ENCODE measurements at places on chromosomes 3 and 15.

DNA sequence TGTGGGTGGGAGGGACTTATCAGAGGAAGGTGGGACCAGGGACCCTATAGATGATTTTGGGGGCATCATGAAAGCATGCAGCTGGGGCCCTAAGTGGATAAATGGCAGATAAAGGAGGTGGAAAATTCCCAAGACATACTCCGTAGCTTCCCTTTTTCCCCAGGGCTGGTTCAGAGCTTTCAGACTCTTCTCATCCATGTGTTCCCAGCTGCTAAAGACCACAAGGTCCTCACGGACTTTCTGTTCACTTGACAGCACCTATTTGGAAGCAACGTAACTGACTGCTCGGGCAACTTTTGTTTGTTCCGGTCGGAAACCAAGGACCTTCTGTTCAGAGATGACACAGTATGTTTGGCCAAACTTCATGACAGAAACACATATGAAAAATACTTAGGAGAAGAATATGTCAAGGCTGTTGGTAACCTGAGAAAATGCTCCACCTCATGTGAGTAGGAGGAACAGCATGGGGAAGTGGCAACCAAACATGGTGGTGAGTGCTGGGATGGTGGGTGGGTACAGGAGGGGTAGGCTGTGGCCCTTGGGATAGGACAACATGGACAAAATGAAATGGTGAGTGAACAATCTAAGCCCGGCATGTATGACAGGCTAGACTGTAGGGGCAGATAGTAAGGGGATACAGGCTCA, 28.7 kb upstream of the SRPRB start:
- no peak for DNase-seq

DNA sequence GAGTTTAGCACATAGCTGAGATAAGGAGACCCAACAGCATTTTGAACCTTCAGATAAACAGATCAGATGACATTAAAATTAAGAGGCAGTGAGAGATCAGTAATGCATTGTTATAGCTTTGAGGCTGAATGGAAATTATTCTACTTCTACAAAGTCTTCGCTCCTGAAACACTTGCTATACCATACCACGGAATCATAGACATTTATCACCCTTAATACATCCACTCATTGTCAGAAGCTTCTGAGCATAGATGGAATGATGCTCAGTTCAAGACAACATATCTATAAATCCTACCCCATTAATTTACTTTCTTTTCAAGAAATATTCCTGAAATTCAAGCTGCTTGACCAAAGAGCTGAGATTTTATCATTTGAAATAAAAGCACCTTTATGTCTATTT, 266.7 kb downstream of the C3orf38 start:
- no peak for DNase-seq

- no peak for DNase-seq
Measured at GRCh38 chr15:62026487-62027262, 33.6 kb downstream of the VPS13C start.

DNA sequence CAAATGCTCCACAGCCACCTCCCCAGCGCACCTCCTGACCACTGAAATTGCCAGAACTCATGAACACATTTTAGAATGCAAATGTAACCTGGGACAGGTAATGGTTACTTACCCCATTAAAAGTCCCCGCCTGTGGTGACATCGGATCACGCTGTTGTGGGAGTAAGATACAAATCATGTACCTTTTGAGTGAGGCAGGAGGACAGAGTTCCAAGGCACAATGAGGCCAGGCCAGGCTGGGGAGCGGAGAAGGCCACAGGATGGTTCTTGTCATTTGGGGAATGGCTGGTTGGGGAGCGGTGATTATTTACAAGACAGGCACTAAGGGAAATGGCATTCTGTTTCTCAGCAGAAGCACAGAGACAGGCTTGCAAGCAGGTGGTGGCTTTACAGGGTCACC, 490.0 kb downstream of the EDEM1 start:
- DNase-seq: no peak

DNA sequence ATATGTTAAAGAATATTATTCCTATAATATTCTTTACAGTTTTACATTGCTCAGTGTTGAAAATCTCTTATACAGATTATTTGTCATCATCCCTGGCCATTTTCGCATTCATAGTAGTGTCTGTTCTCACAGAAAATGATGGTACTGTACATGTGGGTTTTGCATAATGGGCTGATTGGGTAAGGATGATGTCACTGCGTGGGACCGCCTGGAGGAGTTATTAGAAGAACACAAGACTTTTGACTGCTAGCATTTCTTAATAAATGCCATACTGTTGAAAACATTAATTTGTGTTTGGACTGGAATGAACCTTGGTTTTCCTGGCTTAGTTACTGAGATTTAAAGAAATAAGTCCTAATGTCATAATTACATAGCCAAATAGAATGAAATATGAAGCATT, 20.3 kb downstream of the LRCH3 start:
- no peak for DNase-seq

- DNase-seq: no peak
Measured at GRCh38 chr3:34263101-34263621, 464.7 kb downstream of the PDCD6IP start.

DNA sequence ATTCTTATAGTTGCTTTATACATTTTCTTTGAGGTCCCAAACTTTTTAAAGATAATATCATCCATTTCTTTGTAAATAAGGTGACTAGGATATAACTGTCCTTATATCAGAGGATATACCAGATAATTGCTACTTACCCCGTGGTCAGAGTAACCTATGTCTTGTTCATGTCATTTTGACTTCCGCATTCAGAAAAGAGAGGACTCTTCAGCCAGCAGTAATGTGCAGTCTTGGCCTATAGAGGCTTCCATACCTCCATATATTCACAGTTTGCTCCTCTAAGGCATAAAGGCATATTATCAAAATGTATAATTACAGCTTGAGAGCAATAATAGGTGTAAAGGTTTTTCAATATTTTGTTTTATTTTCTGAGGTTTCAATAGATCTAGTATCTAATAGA, 38.5 kb downstream of the EPHA6 start:
- DNase-seq: no peak

GRCh38 chr3:167929968-167930367, 165.8 kb downstream of the GOLIM4 start:
- DNase-seq: no peak

- no peak for DNase-seq
Measured at GRCh38 chr3:195763076-195763830, 42.5 kb downstream of the MUC20 start.

GRCh38 chr15:69170597-69170996, 10.2 kb downstream of the GLCE start:
- no peak for DNase-seq

GRCh38 chr3:111668888-111669488, 73.8 kb upstream of the ZBED2 start:
- DNase-seq: no peak

DNA sequence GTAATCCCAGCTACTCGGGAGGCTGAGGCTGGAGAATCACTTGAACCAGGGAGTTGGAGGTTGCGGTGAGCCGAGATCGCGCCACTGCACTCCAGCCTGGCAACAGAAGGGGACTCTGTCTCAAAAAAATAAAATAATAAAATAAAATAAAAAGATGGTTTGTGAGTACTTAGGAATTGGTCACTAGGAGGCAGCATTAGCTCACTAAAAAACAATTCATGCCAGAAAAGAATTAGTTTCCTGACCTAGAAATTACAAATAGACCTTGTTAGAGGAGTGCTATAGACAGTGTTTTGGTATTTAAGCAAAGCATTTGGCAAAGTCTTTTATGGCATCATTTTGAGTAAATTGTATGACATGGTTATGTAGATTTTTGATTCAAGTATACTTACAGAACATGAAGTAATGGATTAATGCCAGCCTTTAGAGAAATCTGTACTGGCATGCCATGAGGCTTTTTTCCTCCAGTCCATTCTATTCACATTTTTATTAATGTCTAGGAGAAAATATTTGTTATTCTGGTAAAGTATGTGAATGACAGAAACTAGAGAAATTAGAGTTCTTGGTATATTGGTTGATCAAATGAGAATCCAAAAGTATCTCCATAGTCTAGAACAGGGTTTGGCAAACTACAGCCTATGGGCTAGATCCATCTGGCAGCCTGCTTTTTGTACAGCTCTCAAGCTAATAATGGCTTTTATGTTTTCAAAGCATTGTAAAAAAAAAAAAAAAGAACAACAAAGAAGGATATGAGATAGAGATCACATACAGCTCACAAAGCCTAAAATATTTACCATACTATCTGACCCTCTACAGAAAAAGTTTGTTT, 81.6 kb downstream of the LRRC49 start:
- peak; percentile 3 for DNase-seq

- no peak for DNase-seq
Measured at GRCh38 chr3:151133917-151134450, 48.5 kb downstream of the MED12L start.

DNA sequence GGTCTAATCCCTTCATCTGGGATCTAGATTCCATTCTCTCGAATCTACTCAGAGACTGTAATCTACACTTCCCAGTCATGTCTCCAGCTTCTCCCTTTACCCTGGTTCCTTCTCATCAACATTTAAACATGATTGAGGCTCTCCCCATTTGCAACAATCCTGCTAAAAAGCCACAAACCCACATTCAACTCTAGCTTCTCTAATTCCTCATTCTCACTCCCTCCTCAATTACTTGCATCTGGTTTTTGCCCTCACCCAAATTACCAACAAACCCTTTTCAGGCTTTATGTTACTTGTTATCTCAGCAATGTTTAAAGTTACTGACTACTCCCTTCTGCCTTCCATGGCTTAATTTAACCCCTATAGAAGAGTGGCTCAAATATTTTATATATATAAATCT, 11.5 kb downstream of the ETFA start:
- DNase-seq: no peak

GRCh38 chr3:28267984-28268849, 26.8 kb downstream of the CMC1 start:
- DNase-seq: no peak

GRCh38 chr3:60417576-60417975, 833.7 kb downstream of the FHIT start:
- no peak for DNase-seq

DNA sequence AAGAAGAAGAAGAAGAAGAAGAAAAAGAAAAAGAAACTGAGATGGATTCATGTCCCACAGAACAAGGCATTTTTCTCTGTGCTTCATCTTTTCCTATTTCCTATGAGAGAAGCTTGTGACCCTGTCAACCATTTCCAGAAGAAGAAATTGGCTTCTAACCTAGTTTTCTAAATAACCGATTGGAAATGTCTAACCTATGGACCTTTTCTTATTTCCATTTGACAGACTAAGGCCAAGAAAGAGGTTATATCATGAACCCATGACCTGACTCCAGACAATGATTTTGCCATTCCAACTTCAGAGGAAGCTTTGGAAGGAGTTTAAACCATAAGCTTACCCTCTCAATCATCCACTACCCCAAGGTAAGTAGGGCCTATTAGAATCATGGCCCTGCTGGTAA, 16.3 kb upstream of the CSRNP1 start:
- no peak for DNase-seq

DNA sequence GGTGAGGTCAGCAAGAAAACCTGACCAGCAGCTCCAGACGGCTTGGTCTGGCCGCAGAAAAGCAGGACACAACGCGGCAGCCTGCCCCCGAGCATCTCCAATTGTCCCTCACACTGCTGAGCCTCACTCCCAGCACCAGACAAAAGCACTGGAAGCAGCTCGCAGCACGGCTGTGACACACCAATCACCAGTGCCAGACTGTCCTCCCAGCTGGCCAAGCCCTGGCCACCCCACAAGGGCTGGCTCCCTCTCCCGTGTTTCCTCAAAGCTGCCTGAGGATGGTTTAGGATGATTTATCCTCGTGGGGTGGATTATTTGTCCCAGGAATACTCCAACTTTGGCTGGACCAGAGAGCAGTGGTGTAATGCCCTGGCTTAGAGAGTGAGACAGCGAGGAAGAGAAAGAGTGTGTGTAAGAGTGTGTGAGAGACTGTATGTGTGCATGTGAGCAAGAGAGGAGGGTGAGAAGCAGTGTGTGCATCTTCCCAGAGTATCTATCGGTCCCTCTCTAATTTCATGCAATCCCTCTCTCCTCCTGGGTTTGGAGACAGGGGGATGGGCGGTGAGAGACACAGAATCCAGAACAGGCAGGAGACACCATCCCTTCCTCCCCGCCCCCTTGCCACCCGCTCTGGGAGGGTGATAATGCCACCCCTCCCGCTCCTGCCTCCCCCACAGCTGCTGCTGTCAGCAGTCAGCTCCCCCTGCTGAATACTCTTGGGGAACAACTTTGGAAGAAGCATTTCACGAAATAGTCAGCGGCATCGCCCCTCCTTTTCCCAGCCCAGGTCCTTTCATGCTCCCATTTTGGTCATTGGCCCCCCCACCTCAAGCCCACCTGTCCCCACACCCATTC, 34.2 kb downstream of the SEMA5B start:
- DNase-seq: no peak

DNA sequence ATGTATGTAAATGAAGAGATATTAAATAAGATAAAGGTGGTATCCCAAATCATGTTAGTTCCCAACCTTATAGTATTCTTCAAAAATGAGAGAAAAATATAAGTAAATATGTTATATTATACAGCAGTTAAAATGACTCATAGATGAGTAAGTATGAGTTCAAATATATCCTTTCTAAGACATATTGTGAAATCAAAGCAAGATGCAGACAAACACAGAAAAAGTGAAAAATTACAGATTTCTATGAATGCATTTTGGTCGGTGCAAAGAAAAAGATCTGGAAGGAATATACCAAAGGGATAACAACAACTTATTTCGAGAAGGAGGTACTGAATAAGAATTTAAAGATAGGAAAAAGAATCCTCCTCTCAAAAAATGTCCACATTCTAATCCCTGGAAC, 181.2 kb upstream of the TTC14 start:
- DNase-seq: no peak

DNA sequence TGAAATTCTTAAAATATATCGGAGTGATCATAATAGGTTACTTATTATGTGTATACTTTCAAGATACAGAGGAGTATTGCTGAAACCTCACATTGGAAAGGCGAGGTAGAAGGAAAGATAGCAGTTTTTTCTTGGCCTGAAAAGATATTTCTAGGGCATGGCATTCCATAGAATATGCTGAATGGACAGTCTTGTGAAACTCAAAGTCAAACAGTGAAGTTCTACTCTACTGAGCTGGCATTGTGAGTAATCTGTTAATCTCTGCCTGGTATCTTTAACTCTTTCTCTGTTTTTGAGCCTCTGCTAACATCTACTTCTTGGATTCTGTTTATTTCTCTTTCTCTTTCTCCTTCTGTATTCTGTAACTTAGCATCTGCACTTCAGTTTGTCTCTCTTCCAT, 176.3 kb upstream of the ZBTB20 start:
- no peak for DNase-seq

DNA sequence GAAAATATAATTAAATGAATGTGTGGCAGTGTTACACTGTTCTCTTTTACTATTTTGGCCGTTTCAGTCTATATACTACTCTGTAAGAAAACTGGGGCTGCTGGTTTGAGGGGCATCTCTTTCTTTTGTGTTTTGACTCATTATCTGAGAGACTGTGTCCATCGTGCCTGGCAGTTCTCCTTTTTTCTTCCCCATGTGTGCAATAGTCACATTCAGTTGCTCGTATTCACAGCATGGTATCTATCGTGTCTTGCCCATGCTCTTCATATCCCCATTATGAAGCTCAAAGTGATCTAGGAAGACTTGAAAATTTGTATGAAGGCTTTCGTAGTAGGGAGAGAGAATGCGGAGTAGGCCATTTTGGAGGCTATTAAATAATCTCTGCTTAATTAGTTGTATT, 29.8 kb upstream of the FAH start:
- no peak for DNase-seq

- DNase-seq: no peak
Measured at GRCh38 chr3:187185759-187186158, 11.5 kb upstream of the RTP1 start.
